Activated T-helper 2 cell treated with anti-CD3 and anti-CD28 coated beads, Interferon-gamma antibody, Interleukin-2, Interleukin-4, amounts not matched to agents 10 μg/mL and 5 μg/mL and 100 μg/mL, durations not matched to agents 14 hours and 24 hours and 36 hours (primary cell): ENCODE measurements at places on chromosomes 12 and 14.

GRCh38 chr14:98962118-98962517 is 309.9 kb downstream of the BCL11B start:
- no peak for DNase-seq

DNA sequence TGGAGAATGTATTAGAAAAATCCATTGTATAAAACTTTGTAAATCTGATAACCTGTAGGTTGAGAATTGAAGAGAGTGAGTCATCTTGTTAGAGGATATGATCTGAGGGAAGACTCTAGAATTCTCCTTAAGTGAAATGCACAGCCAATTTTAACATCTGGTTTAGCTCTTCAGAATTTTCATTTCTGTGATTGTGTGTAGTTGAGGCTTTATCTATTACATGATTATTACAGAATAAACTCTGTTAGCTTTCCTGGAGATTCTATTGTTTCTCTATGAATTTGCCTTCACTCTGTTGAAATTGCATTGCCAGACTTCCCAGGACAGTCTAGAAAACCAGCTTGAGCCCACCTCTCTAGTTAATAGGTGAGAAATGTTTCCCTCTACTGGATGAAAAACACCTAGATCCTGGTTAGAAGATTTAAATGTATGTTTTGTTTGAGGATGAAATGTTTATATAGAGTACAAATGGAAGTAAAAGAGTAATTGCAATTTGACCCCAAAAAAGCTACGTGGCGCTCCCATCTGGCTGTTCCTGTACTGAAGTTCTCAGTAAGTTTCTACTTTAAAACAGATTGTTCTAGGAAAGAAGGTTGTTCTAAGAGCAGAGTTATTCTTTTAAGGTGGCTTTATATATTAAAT is 2.9 kb downstream of the NUDT4 start:
- DNase-seq = no peak

- DNase-seq = no peak
These were observed 186.0 kb upstream of the ABCD2 start for GRCh38 chr12:39805651-39806050.

GRCh38 chr14:37150414-37150813 is 22.0 kb downstream of the SLC25A21 start:
- DNase-seq = no peak

- no peak for DNase-seq
These were observed 1165.1 kb upstream of the USP15 start for GRCh38 chr12:61095111-61095510.

DNA sequence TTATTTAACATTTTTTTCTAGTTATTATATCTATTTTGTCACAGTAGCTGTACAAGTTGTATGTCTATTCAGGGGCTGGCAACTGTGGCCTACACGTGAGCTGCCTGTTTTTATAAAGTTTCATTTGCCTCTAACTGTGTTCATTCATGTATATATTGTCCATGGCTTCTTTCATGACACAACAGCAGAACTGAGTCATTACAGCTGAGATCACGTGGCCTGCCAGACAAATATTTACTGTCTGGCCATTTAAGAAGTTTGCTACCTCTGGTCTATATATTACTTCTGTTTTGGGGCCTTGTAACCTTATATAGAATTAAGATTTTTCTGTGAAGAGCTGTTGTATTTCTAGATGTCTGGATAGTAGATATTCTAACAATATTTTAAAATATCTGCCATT is 37.9 kb downstream of the KIAA0586 start:
- no peak for DNase-seq

- DNase-seq = no peak
These were observed 26.7 kb downstream of the DCP1B start for GRCh38 chr12:1977588-1977987.

- DNase-seq = no peak
These were observed 51.0 kb downstream of the ACTN1 start for GRCh38 chr14:68927956-68928675.

GRCh38 chr14:88243946-88244345 is 79.1 kb downstream of the KCNK10 start:
- no peak for DNase-seq

DNA sequence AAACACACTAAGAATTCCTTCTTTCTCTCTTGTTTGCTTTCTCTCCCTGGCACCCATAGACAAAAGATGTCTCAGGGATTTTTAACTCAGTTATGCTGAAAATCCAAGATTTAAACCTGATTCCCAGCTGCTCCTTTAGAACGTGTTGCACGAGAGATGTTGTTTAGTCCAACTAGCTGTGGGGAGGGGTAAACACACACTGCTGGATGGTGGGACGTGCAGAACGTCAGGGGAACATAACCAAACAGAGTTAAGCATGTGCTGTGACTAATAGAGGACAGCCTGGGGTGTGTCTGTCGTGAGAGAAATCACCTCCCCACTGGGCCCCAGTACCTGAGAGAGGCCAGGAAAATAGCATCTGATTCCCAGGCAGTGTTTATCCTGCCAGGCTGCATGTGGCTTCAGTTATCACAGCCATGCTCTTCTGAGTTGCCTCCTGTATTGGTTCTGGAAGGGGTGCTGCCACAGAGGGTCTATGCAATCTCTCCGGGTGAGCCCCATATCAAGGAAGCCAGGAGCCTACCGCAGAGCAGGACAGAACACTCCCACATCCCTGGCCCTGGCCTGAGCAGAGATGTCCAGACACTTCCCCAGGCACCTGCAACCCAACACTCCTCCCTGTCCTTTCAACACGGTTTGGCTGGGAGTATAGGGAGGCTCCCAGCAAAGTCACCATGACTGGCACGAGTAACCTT is 112.7 kb upstream of the EGLN3 start:
- DNase-seq = no peak

- DNase-seq = no peak
These were observed 21.7 kb upstream of the NUP107 start for GRCh38 chr12:68665016-68665569.

DNA sequence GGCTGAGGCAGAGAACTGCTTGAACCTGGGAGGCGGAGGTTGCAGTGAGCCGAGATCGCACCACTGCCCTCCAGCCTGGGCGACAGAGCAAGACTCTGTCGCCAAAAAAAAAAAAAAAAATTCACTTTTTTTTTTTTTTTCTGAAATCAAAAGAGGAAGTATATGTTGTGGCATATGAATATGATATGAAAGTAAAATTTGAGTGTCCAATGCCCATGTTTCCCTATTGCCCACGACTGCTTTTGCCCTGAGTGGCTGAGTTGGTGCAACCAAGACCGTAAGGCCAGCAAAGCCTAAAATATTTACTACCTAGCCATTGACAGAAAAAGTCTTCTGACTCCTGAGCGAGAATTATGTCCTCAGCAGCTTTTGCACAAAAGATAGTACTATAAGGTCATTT is 101.7 kb upstream of the PARP11 start:
- DNase-seq = no peak

- DNase-seq = no peak
These were observed 1.6 kb upstream of the RTL1 start for GRCh38 chr14:100905166-100905565.

DNA sequence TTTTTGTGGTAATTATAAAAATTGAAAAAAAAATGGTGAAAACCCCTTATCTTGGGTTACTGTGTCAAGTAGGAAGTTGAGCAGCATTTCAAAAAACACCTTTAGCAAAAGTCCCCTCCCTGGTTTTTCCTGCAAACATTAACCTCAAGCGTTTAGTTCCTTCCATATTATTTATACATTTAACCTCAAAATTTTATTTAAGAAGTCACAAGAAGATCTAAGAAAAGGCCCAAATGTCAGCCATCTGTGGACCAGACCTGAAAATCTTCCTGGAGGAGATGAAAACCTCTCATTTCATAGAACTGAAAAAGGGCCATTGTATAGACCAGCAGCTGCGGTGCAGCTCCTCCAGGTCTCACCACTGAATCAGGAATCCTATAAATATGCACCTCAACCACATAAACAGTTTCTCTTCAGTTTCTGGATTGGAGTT is 40.4 kb upstream of the BTG1 start:
- DNase-seq = no peak

DNA sequence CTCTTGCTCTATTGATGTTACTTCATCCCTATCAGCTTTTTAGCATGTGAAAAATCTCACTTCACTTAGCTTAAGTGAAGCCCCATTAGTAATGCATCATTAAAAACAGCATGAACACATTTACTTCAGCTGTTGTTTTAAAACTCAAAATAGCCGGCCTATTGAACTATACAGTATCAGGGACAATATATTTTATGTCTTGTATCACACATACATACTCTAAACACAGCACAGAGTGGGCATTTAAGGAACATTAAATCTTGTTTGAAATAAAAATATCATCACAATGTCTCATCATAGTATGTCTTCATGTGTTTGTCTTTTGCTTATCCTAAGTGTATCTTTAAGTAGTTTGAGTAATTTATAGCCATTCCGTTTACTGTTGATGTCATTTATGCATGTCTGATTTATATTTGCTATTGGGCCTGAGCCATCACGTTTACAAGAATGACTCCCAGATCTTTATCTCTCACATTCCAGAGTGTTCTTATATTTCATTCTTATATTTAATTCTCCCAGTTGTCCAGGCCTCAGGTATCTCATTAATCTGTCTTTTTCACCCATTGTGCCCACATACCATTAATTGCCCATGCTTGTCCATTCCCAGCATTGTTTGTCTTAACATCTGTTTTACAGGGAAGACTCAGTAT is 57.5 kb downstream of the ARHGAP5 start:
- DNase-seq = no peak

- DNase-seq = no peak
These were observed 9.0 kb downstream of the DAZAP2 start for GRCh38 chr12:51247523-51248206.

- no peak for DNase-seq
These were observed 11.4 kb upstream of the NID2 start for GRCh38 chr14:52080158-52080800.

- DNase-seq = no peak
These were observed 136.7 kb upstream of the GSC start for GRCh38 chr14:94906577-94906976.

- DNase-seq = no peak
These were observed 86.6 kb downstream of the PPP1R12A start for GRCh38 chr12:79848339-79848738.

- DNase-seq = no peak
These were observed 102.8 kb downstream of the SLC16A7 start for GRCh38 chr12:59698600-59698999.

DNA sequence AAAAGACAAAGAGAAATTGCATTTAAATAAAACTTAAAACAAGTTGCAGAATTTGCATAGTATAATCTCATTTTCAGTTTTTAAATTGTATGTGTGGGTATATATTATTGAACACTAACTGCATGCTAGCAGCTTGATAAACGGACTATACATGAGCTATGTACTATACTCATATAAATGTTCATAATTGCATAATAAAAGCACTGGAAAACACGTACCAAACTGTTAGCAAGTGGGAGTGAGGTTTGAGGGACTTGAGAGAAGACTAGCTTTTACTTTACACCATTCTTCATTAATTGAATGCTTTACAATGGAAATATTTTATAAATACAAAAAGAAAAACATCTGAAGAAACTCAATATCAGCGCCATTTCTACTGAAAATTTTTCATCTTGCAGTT is 32.2 kb upstream of the MDM1 start:
- no peak for DNase-seq

DNA sequence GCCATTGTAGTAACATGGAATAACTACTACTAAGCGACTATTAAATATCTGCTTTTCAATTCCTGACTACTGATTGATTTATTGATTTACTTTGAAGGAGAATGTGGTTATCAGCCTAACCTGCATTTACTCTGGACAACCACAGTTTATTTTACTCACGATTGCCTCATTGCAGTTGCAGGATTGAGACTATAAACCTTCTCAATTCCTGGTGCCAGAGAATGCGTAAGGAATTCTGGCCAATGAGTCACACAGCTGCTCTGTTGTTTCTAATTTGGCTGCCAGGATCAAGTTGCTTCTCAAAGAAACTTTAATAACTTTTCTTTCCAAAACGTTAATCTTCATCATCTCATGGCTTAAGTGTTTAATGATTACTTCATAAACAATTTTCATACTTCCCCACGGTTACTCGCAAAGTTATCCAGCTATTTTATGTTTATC is 13.1 kb upstream of the TMTC1 start:
- no peak for DNase-seq

DNA sequence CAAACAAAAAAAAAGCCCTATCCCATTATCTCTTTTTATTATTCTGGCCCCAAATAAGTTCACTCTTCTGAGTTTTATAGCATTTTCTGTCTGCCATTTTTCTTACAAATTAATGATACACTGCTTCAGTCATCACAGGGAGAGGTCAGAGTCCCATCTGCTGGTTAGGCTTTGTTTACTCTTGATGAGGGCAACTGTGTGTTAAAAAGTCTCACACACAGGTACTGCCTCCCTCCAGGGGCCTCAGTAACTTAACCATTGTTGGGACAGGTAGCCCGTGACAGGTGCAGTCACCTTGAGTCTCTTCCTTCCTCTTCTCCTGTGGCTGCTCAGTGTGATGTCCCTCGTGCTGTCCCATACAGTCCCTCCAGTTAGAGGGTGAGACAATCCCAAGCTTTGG is 45.5 kb upstream of the SEL1L start:
- no peak for DNase-seq

GRCh38 chr14:22556990-22557623 is 31.9 kb downstream of the DAD1 start:
- DNase-seq = peak; percentile 87

DNA sequence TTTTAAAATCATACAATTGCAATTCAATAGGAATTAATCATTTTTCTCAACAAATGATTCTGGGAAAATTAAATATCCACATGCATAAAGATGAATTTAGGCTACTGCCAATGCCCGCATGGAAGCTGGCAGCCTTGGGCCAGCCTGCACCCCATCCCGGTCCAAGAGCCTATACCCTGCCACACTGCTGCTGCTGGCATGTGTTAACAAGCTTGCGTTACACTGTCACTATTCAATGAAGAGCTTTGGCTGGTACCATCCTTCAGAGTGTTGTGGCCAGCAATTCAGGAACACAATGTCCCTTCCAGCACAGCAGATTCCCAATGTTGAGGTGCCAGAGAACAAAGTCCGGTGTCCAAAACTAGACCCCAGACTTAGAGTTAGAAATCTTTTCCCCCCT is 13.6 kb upstream of the TAS2R14 start:
- DNase-seq = no peak

DNA sequence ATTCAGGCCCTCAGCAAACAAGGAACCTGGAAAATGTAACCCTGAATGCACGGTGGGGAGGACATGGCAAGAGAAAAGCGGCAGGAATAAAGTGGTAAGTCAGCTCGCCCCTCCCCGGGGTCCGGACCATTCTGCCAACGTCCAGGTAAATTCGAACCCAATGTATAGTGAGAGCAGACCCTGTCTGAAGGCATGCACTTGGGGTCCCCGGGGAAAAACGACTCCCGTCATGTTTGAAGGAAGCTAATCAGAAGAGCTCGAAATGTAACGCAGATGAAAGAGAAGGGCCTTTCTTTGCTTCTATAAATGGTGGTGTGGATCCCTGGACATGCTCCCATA is 193 bp downstream of the ACACB start:
- no peak for DNase-seq

GRCh38 chr12:108213871-108214445 is 84.9 kb downstream of the WSCD2 start:
- DNase-seq = no peak
